Activated T-helper 1 cell treated with Interleukin-2 at 50 U/mL for 16 hours (primary cell): ENCODE measurements at places on chromosomes 12 and 14.

DNA sequence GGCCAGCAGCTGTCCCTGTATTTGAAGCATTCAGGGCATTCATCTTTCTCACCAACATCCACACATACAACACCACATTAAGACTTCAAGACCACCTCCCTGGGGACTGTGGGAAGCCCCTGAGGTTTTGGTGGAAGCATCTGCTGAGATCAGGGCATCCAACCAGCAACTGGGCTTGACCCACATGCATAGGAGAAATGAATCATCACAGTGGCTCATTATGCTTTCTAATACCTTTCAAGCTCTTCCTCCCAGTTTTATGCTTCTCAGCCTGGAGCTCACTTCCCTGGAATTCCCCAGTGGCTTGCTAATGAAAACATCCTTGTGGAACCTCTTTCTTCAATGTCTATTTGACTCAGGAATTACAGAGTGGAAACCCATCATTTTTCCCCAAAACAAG, 21.4 kb upstream of the CMKLR1 start:
- DNase-seq: no peak

DNA sequence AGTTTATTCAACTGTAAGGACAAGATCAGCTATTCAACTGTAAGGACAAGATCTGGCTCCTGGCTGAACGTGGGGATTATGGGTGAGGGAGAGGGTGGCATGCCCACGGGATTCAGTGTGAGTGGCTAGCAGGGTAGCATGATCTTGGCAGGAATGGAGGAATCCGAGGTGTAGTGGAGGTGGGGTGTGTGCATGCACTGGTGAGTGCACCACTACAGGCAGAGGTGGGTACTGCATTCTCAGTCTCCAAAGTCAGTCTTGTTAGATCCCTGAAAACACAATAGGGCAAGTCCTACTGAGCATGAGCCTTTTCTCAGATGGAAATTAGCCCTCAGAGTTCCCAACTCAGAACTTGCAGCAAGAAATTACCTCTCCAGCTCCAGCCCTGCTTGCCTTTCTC, 32.2 kb upstream of the DCD start:
- no peak for DNase-seq

DNA sequence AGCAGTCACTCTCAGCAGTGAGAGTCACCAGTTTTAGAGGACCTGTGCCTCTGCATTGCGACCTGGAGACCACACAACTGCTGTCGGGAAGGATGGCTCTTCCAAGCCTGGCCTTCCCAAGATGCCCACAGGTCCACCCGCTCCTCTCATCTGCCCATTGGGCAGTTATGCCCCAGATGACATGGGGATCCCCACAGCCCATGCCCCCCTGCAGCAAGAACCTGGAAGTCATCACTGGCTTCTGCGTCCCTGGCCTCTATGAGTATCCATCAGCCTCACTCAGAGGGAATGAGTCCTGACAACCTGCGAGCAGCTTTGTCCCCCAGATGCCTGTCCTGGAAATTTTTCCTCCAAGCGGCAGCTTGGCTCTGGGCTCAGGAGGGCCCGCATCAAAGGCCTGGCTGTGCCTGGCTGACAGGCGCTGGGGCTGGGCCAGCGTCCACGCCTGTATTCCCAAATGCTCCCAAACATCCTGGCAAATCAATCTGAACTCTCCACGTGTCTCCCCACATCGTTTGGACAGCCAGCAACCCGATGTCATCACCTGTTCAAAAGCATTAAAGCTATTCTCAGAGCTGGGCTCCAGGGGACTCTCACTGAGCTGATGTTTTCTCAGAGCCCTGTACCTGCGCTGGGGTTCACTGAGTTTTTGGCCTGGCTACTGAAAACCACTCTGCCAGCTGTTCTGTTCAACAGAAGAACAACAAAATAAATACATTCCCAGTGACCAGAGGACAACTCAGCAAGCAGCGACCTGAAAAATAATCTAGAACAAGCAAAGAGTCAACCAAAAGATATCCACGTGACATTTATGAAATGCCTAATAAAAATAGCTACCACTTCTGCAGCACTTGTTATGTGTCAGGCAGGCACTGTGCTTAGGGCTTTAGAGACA, 57.8 kb downstream of the CLMN start:
- DNase-seq: no peak

DNA sequence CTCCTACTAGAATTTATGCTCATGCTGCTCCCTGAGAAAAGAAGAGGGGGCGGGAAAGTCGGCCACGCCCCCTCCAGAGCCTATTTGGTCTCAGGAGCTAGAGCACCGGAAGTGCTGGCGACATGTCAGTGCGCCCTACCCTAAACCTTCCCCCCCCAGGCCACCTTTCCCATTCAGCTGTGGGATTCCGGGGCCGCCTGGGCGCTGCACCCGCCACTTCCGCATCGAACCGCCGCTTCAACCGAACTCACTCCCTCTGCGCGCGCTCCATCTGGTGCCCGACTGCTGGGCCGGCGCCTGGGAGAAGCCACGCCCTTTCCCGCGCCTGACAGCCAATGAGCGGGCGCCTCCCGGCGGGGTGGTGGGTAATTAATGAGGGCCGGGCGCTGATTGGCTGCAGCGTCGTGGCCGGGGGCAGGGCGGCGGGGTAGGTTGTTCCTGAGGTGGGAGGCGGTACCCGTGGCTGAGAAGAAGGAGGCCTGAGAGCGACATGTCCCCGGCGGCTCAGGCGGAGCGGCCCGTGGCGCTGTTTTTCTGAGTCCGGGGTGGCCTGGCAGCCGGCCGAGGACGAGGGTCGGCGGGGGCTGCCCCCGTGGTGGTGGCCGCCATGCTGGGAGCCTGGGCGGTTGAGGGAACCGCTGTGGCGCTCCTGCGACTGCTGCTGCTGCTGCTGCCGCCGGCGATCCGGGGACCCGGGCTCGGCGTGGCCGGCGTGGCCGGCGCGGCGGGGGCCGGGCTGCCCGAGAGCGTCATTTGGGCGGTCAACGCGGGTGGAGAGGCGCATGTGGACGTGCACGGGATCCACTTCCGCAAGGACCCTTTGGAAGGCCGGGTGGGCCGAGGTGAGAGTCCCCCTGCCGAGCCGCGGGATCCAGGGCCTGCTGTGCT, at the start of gene MLEC:
Gene MLEC (plus strand): TSS at position 460 of the 888 bp plus-strand sequence. CDS start 148 bp downstream, at position 608.
- peak; percentile 99 for DNase-seq

DNA sequence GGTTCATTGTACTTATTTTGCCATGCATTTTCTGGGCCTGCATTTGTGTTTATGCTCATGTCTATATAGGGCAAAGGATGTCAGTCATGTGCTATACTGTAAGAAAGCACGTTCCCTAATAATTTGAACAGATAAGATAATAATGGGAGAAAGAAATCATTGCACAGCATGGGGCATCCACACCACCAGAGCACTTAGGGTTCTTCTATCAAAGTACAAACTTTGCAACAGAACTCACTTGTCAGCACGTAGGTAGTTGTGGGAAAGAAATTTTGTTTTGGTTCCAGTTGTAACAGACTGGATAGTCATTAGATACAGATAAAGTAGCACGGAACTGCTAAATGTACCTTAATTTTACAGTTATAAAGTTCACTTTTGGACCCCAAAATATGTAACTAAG, 10.1 kb downstream of the PPP1CC start:
- DNase-seq: no peak

GRCh38 chr12:69655616-69656340, 43.3 kb downstream of the BEST3 start:
- DNase-seq: no peak

GRCh38 chr14:73700325-73700724, 13.9 kb downstream of the PNMA1 start:
- DNase-seq: no peak

DNA sequence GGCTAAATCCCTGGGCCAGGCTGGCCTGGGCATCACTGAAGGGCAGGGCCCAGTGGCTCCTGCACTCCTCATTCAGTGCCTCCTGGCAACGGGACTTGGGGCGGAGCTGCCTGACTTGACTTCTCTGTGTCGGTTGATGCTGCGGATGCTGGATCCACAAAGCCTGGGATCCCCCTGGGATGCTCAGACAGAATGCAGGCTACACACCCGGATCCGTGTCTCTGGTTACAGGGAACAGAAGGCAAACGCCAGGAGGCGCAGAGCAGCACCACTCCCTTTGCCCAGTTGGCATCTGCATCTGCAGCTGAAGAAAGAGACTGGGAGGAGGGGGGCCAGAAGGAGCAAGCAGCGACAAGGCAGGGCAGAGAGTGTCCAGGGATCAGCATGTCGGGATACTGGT, 154.5 kb upstream of the FKBP4 start:
- DNase-seq: no peak

DNA sequence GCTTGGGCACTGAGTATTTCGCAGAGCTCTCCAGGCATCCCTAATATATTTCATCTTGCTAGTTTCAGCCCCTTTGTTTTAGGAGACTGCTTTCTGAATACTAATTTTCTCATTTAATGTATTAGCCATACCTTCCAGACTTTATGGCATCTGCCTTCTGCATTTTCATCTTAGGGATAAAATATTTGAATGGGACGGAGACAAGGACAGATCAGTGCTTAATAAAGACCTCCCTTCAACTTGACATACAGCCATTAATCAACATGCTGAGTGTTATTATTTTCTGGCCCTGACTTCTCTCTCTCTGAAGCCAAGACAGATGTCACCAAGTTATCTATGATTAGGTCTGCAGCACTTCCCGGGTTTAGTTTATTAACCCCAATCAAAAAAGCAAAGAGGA, 42.4 kb downstream of the CACNA2D4 start:
- no peak for DNase-seq

GRCh38 chr12:9099552-9100190, 16.0 kb downstream of the A2M start:
- DNase-seq: no peak

DNA sequence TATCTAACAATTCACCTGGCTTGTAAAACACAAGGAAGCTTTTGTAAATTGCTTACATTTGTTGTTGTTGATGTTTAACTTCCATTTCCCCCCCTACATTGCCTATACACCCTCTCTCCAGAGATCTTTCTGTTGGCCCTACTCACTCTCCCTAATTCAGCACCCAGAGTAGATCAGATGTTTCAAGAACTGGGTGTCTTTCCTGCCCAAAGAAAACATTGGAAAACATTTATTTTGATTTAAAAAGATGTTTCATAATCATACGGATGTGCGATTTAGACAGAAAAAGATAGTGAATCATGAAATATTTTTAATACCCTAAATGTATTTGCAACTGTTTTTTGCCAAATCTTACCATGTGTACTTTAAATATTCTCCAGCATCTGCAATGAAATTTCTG, 446.4 kb upstream of the RGS6 start:
- DNase-seq: no peak

- no peak for DNase-seq
These were observed 5.0 kb upstream of the NPAS3 start for GRCh38 chr14:32933629-32934072.

DNA sequence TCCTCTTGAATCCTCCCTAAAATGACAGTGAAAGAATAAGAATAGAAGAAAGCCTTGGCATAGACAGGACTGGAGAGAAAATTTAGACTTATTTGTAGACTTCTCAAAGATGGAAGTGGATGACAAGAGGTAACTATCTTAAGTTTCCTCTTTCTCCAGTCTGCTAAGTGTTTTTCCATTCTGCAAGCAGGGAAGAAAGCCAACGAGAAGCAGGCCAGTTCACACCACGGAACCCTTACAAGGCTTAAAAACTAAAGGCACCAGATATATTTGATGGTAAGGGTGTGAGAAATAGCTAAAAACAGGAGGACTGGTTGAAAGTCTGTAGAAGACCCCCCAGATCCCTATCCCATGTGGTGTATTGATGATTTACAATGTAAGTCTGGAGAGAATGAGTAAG, 82.9 kb upstream of the GPHB5 start:
- no peak for DNase-seq

GRCh38 chr12:108390495-108391203, 51.5 kb upstream of the CMKLR1 start:
- DNase-seq: no peak

GRCh38 chr12:57029457-57029856, 13.1 kb upstream of the TAC3 start:
- DNase-seq: no peak

DNA sequence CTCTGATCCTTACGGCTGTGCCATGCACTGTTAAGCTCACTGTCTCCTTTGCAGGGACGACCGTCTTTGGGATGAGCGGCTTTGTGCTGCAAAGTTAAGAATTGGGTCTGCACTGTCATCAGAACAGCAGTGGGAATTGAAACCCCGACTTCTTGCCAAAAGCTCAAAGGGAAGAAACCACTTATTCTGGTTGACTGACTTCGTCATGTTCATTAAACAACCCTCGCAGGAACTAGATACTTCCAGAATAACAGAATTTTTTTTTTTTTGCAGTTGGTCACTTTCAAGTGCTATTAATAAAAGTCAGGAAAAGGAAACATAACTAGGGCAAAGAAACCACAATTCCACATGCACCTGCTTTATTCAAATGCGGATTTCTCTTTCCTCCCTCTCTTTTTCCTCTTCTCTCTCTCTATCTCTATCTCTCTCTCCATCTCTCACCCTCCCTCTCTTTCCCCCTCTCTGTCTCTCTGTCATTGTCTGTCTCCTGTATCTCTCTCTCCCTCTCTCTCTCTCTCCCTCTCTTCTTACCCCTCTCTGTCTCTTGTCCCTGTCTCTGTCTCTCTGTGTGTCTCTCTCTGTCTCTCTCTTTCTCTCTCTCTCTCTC, 12.3 kb upstream of the GLT1D1 start:
- DNase-seq: no peak

DNA sequence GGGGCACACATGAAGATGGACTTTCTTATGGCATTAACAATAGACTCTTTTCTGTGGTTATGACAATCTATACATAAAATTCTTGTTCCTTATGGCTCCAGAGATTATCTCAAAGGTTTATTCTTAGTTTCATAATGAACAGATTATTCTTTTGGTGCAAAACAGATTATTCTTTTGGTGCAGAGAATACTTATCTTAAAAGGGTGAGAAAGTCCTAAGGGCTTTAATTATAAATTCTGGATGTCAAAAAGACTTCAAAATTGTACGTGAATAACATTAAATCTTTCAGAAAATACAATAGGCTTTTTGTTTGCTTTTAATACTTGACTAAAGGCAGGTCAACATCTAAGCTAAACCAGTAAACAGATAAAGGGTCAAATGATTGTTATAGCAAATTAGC, 69.3 kb downstream of the MNAT1 start:
- DNase-seq: no peak

- DNase-seq: no peak
These were observed 27.8 kb downstream of the PAPLN start for GRCh38 chr14:73264885-73265720.

- no peak for DNase-seq
These were observed 226.8 kb upstream of the HMGA2 start for GRCh38 chr12:65597527-65597926.

DNA sequence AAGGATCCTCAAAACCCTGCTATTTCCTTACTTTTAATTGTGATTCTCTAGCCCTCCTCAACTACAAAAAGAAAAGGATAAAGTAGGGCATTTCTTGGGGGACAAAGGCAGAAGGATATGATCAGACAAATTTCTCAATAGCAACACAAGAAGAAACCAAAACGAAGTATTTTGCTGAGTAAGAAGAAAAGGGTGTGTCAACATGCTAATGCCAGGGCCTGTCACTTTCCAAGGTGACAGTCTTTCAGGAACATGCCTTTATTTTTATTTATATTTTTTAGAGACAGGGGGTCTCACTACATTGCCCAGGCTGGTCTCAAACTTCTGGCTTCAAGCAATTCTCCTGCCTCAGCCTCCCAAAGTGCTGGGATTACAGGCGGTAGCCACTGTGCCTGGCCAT, 39.8 kb downstream of the CBX5 start:
- no peak for DNase-seq
